ENCODE measurements at places on chromosomes 2 and 18.

- DNase-seq = no peak
These were observed 140.9 kb upstream of the CAPN13 start for GRCh38 chr2:30948130-30948529.

DNA sequence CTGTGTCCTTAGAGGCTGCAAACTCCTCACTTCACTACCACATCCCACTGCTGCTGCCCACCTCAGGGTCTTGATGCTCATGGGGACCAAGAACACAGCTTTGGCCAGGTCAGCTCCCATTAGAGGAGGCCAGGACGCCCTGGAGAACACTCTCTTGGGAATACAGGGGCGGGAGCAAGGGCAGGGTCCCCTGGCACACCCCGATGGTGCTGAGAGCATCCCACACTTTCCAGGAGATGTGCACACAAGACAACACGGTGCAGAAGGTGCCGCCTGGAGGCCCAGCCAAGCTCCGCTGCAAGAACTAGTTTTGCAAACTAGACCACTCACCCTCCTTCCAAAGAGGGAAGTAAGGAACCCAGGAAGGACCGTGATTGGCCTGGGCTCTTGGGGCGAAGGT is 304.4 kb upstream of the SALL3 start:
- no peak for DNase-seq

DNA sequence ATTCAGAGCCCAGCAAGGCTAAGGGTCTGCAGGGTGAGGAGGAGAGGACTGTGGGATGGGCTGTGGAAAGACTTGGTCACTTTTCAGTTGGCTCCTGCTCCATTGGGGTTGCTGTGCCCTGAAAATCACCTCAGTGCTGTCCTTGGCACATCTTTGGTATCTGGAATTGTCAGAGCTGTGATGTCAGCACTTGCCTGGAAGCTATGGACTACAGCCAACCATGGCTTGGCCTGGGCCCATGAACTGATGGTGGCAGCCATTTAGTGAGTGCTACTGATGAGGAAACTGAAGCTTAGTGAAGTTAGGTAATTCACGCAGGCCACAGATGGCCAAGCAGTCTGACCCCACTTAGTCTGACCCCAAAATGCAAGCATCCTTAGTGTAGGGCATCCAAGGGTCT is 121.8 kb upstream of the SERPINE2 start:
- no peak for DNase-seq

- DNase-seq = no peak
These were observed 40.5 kb upstream of the HS6ST1 start for GRCh38 chr2:128358941-128359731.

- DNase-seq = no peak
These were observed 29.9 kb upstream of the ALKAL2 start for GRCh38 chr2:317501-318424.

DNA sequence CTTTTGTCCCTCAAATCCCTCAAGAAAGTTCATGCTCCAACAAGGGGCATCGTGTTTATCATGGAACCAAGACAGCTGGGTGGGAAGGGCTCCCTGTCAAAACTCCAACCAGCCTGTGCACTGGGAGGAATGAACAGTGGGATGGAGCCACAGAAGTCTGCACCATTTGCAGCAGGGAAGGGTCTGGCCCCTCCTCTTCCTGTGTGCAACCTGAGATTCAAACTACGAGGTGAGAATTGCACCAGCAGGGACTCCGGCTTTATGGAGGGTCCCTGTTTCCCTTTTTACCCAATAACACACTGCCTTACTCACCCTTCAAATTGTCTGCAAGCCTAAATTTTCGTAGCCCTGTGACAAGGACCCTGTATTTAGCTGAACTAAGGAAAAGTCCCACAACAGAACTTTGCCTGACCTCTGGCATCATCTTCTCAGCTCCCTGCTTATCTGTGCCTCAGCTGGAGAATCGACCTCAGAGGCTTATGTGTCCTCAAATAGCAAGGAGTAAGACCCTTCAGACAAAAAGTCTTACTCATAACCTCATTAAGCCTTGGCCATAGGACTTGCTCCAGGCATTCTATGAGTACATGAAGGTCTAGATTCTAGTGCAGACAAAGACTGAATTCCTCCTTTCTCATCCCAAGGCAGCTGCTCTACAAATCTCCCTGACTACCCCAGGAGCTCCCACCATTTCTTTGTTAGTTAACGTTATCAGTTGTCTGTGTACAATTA is 178.3 kb upstream of the SERPINE2 start:
- no peak for DNase-seq

- DNase-seq = no peak
These were observed 12.7 kb downstream of the CNDP2 start for GRCh38 chr18:74508821-74509225.

- DNase-seq = no peak
These were observed 28.4 kb downstream of the NGEF start for GRCh38 chr2:232984451-232985207.

DNA sequence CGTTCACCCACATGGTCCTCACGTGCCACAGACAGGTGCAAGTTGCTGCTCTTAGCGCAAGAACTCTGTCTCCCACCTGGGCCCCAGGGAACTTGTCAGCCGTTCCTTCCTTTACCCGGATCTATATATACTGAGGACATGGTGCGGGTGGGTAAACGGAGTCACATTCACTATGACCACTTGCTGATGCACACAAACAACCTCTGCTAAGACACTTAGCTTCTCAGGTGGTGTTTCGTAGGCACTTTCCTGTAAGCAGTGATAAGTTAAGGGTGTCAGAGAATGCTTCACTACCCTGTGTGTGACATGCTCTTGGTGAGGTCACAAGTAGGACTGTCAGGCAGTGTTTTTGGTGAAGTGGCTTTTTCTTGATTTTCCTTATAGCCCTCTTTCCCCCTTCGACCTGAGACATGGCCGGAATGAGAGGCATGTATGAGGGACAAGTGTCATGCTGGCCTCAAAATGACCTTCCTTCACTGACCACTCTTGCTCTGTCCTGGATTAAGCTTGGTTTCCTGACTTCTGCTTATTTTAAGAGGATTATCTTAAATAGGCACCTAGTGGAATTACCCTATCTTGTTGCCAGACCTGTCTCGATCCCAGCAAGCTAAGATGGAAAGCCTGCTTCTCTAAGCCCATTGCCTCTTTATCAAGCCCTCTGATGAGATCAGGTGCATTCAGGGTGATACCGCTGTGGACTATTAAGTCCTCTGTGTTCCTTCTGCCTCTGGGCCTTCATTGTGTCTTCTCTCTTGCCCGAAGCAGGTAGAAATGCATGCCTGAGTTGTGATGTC is 97.1 kb upstream of the CELF4 start:
- no peak for DNase-seq

DNA sequence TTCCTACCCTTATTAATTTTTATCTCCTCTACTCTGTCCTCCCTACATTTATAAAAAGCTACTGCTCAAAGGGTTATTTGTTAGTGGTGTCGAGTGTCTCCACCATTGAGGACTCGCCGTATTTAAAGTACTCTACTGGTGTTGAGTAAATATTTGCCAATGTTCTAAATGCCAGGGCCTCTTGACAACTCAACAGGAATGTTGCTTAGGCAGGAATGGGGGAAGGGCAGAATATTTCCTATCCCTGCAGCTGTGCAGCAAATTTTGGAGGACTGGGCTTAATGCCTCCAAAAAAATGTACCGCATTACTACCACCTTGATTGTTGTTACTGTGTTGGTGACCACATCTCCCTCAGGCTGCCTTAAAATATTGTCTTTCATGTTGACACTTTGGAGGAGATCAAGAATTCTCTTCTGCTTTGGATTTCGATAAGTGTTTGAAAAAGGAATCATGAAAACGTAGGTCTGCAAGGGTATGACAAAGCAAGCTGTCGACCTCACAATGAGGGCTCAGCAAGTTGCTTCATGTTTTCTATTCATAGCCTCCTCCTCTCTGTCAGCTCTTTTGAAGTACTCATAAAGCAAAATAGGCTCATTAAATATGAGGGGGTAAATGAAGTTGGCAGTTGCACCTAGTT is 84.3 kb downstream of the EFEMP1 start:
- DNase-seq = no peak

DNA sequence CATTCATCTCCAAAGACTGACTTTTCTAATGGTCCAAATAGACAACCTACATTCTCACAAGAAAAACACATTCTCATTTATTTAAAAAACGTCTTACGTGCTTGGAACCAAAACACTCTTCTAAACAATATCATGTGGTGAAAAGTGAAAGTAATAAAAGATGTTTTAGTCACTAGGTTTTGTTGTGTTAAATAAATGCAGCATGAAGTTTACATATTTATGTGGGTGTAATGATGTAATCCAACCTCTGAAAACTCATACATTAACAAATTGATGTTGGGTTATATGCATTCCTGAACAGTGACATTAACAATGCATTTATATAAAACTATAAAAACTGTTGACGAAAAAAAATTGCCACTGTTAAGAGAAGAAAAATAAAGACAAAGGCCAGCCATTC is 55.1 kb upstream of the ACVR2A start:
- no peak for DNase-seq

DNA sequence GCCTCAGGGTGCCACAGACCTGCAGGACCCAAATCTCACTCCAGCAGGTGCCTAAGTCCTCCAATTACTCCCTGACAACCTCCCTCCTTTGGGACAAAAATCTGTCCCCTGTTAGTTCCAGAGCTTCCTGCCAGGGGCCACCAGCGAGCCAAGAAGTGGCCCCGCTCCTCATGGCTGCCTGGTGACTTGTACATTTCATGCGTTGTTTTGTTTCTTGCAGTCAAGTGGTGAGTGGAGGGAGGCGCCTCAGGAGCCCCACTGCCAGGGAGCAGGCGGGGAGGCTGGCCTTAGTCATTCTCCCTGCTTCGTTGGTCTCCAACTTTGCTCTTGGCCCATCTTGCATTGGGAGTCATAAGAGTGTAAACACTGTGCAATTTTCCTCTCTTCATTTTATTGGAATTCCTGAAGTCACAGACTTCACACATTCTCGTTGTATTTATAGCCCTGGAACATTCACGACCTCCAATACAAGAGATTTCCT is 81.3 kb downstream of the KCNF1 start:
- DNase-seq = no peak

DNA sequence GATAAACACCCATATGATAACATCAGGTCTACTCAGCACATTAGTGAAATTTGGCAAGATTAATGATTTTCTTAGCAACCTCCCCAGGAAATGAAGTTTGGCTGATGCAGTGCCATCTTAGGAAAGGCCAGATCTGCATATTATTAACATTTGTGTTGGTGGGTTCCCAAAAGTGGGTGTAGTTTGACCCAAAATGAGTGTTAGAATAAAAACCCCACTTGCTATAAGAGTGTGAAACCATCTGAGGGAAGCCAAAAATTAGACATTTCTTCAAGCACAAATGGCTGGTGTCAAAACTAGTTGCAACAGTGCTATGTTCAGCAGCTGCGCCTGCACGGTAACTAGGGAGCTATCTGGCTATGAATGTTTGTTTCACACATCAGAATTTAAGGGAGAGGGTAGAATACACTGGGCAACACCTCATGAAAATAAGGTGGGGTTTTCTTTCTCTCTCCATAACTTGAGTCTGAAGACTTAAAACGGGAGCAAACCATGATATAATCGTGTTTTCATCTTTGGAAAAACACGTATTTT is 15.9 kb upstream of the CSRNP3 start:
- no peak for DNase-seq

- DNase-seq = no peak
These were observed 16.4 kb downstream of the SMAD7 start for GRCh38 chr18:48934415-48934722.

- no peak for DNase-seq
These were observed 678 bp upstream of the UBE2E3 start for GRCh38 chr2:180979749-180980105.

- DNase-seq = no peak
These were observed 83.5 kb downstream of the EIPR1 start for GRCh38 chr2:3294069-3294468.

DNA sequence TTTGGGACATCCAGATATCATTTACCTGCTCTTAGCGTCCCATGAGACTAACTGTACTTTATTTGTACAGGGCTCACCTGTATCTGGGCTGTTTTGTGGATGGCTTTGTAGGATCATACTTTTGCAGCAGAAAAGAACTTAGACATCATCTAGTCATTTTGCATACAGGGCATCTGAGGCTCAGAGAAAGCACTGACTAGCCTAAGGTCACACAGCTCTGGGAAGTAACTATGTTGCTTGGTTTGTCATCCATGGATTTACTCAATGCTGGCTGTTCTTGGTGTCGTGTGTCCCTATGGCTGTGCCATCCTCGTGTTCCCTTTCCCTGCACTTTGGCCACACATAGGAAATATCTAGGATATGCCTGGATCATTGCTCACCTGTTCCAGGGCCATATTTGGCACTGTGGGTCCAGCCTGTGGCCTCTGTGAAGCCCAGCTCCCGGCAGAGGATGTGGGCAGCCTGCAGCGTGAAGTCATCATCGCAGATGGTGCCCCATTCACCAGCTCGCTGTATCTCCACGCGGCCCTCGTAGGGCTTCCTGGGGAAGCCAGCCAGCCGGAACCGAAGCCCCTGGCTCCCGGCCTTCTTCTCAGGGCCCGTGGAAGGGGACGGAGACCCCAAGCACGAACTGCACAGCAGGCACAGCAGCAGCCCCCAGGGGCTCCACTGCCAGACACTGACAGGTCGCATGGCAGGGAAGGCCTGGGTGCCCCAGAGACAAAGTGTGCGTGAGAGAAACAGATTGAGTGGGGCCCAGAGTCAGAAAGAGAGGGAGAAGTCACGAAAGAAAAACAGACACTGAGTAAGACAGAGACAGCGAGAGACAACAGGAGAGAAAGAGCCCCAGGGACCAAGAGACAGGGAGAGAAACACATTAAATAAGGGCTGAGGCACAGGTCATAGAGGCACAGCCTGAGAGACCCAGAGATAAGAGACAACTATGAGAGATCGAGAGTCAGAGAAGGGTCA is 1.5 kb downstream of the LOXL3 start:
- no peak for DNase-seq

DNA sequence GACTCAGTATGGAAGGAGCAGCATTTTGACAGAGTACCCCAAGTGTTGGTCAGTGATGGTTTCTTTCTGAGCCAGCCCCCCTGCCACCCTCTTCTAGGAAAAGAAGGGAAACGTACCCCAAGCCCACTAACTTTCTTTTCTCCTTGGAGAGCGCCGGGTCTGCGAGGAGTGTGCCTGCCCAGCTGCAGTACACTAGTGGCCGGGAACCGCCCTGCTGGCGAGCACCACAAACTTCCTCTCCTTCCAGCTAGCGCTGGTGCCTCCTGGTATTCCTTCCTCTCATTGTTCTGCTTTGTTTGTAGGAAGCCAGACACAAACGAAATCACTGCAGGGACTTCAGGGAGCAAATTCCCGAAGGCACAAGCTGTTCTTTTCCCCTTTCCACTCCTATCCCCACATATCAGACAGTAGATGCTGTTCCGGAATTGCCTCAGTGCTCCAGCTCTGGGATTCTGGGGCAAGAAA is 1.8 kb downstream of the CCDC85A start:
- DNase-seq = no peak

DNA sequence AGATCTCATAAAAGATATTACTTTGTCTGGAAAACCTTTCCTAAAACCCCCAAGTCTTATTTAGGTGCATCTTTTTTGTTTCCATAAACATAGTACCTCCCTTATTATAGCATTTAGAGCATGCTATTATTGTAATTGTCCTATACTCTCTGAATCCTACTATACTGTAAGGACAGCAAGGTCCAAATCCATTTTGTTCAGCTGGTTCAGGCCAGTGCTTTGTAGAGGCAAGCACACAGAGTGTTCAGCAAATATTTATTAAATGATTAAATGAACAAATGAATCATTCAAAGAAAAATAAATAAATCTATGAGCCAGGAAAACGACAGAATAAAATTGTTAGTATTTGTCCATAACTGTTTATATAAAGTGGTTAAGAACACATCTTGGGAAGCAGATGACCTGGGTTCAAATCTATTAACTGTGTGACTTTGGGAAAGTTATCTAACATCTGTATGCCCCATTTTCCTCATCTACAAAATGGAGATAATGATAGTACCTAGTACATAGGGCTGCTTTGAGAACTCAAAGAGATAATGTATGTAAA is 86.0 kb downstream of the COL3A1 start:
- DNase-seq = no peak

- no peak for DNase-seq
These were observed 4.5 kb upstream of the SPC25 start for GRCh38 chr2:168894720-168895119.

All from activated CD8-positive, alpha-beta memory T cell treated with anti-CD3 and anti-CD28 coated beads for 4 hours (primary cell).